ENCODE measurements at places on chromosomes 2 and 18.

GRCh38 chr18:22223254-22223964, 54.0 kb downstream of the GATA6 start:
- DNase-seq: no peak

- no peak for DNase-seq
Observed at GRCh38 chr2:4047961-4048891, 344.9 kb downstream of the DCDC2C start.

DNA sequence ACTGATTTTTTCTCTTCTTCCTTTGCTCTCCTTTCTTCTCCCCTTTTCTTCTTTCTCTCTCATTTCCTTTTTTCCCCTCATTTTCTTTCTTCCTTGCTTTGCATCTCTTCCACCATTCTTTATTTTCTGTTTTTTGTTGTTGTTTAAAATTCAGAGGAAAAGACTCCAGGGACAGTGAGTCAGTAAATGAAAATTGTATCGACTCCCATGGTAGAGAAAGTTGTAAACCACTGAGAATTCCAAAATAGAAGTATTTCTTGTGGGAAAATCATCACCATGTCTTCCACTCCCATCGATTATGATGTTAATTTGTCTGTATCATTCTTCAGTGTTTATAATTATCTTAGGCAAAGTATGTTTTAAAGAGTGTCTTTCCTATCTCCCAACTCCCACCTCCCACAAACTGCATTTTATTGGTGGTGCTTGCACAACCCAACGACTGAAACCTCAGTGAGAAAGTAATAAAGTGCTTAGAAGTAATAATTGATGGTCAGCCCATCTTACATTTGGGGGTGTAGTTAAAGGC, 134.3 kb downstream of the IRS1 start:
- DNase-seq: no peak

DNA sequence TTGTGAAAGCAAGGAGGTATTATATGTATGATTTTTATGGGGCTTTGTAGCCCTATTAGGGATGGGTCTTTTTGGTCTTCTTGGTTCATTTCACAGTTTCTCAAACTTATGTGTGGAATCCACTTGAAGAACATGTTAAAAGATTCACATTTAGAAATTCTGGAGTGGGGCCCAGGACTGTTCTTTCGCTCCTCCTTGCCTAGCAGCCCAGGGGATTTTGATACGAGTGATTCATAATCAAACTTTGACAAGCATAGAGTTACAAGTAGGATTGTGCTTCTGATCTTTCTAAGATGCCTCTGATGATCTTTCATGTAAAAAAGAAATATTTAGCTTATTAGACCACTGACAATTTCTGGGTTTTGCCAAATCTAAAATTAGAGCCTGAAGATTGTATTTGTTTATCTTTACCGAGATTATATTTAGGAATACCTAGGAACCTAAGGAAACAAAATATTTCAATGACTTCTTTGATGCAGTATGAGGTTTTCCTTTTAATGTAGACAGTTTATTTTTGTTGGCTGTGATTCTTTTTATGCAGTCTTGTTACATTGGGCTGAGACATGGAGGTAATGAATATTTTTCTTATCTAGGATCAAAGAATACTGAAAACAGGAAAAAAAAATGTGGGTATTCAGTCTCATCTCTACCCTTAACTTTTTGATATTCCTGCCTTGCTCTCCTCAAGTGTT, 324.0 kb downstream of the PARD3B start:
- peak; percentile 12 for DNase-seq

DNA sequence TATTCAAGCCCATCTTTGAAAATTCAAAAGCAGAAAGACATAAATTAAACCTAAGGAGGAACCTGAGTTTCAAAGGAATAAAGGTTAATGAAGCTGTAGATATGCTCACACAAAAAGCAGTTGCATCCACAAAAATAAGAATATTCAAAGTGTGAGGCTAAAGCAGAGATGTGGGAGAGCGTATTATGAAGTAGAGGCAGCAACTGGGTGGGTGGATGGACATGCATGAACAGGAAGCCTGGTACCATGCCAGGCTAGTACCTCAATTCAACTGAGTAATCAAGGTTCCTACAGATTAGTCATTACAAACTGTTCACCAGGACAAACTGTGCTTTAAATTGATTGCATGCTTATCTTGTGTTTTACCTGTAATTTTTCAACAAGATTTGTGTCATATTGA, 330.0 kb upstream of the PKDCC start:
- no peak for DNase-seq

DNA sequence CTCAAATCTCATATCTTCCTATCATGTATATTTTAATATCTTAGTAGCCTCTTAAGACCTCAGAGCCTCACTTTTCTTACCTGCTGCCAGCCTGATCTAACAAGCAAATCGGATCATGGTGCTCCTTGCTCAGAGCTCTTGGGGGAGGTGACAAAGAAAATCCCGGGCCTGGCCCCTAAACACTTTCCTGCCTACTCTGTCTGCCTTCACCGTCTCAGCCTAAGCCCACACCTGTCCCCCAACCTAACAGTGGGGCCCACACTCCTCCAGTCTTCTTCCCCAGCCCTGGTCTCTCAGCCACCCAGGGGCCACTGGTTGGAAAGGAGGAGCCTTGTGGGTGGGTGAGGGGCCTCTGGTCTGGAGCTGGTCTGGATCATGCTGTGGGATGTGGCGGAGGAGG, 207.3 kb downstream of the HAUS1 start:
- no peak for DNase-seq

DNA sequence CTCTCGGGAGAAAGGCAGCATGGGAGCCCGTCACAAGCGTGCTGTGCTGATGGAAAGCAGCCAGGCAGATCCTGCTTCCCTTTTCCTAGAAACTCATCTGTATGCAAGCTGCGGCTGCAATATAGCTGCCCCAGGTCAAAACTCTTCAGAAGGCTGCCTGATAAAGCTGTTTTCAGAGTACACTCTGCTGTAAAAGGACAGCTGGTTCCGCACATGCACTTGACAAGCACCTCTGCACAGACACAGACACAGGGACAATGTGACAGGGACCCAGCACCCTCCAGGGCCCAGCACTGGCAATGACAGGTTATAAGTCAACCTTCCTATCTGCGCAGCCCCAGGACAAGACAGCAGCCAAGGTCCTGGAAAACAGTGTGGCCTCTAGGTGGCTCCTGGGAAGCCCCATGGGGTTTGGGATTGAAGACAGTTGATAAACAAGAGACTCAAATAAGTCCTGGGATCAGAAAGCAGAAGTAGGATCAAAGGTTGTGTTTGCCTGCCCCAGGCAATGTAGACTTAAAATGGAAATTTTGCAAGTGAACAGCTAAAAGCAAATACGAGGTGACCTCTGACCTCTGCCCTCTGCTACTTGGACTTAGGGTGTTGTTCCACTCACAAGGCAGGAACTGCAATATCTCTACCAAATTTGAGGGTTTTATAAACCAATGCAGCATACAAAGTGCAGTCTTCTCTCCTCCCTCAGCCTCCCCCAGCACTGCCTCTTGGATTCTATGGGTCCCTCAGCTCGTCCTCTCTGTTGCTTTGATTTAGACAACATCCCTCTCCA, 16.9 kb downstream of the SLC66A2 start:
- no peak for DNase-seq

- DNase-seq: no peak
Observed at GRCh38 chr2:144014103-144014502, 505.8 kb downstream of the ZEB2 start.

DNA sequence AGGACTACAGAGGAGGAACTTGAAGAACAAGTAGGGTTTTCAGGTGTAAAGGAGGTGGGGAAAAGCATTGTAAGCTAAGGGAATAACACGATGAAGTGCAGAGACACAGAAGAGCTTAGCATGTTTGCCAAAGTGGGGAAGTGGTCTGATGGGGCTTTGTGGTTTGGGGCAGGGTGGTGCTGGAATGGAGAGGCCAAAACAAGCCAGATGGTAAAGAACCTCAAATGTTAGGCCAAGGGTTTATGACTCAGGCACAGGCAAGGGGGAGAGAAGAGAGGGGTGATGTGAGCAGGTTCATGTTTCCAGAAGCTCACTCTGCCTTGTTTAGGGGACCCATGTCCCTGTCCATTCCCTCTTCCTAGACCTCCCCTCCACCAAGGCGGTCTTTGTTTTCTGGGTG, 104.5 kb upstream of the YWHAQ start:
- no peak for DNase-seq

DNA sequence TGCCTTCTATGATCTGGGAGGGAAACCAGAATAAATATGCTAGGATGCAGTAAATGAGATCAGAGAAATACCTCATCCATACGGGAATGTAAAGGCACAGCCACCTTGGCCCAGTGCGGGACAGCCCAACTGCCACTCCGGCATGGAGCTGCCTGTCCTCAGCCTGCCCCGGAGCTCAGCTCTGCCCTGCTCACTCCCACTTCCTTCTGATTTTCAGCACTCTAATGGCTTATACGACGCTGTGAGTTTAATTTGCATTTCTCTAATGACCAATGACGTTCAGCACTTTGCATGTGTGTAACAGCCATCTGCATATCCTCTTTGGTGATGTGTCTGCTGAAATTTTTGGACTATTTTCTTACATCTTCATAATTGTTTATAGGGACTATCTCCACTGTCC, 172.5 kb upstream of the RAB6C start:
- DNase-seq: no peak

DNA sequence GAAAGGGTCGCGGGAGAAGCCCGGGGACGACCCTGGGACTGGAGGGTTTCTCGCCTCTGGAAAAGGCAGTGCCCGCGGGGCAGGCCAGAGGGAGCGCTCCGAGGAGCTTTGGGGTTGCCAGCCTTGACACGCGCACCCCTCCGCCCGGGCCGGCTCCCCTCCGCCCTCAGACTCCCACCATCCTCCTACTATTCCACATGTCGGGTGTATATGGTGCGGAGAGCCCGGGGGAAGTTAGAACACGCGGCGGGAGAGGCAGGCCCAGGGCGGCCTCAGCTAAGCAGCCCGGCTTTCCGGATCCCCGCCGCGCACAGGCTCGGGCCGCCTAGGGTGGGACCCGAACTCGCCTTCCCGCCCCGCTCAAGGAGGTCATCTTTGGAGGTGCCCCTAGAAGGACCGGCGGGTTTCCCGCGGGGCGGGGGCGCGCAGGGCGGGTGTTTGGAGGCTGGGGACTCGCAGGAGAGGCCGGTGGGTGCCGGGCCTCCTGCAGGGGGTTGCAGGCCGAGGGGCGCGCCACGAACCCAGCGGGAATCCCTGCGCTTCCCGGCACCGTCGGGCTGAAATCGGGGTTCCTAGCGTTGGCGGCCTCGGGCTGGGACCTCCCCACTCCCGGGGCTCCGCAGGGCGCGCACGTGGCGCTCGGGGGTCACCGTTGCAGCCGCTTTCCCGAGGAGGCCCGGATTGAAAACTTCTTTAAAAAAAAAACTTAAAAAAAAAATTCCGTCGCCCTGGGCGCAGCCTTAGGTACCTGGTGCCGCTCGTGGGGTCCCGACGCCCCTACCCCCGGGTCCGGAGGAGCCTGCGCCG, 3.7 kb downstream of the NFATC1 start:
- no peak for DNase-seq

GRCh38 chr2:85243101-85244072, 84.4 kb downstream of the TGOLN2 start:
- no peak for DNase-seq

DNA sequence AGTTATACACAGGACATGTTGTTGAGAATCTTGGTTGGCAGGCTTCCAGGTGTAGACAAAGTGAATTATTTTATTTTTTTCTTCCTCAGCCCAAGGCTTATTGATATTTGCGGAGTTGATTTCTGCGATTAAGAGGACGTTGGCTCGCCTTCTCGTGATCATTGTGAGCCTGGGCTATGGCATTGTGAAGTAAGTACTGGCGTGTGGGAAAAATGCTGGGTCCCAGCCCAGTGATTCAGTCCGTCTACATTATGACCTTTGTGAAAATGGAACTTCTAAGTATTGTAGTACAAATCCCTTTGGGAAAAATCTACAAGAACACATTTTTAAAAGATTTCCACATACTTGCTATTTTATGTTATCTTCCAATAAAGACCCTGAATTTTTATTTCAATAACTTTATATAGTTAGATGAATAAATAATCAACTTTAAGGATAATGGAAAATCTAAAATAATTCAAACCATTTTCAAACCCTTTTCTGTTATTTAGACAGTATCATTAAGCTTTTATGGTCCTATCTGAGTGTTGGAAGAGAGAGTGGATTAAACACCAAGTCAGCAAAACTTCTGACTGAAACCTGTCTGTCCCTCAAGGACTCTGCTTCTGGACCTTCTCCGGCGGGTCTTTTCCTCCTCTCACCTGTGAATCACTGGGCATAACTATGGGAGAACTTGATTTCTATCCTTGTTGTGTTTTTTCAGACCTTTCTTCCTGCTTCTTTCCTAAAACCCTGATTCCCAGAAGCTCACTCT, 31.0 kb downstream of the TMEM87B start:
- DNase-seq: no peak
